Activated CD8-positive, alpha-beta T cell treated with anti-CD3 and anti-CD28 coated beads for 36 hours (primary cell): ENCODE measurements at places on chromosomes 5 and 9. TPM values are rescaled to one million over a fixed set of nuclear protein-coding genes. Genes with fewer than 3 reads are reported as not detected.

JAKMIP2 gene
- total RNA-seq = 2.6 TPM

FGF1 gene
- not detected for total RNA-seq

GRCh38 chr9:14573319-14573718 is 119.9 kb downstream of the ZDHHC21 start:
- DNase-seq = no peak
- H3K27me3 ChIP-seq = peaks cover 8% of the 10 kb centered on the region

DNA sequence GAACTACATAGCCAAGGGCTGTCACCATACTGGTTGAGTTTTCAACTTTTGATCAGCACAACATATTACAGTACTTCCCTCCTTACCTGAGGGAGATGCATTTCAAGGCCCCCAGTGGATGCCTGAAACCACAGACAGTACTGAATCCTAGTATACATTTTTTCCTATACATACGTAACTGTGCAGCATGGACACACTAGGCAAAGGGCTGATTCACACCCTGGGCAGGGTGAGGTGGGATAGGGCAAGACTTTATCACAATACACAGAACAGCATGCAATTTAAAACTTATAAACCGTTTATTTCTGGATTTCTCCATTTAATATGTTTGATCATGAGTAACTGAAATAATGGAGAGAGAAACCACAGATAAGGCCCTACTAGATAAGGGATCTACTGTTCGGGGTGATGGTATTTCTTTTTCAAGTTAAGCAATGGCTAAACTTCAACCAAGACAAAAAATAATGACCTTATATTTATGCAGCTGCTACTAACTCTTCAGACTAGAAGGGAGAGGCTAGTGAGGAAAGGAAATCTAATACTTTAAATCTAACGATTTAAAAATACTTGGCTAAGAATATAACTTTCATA is 186.9 kb upstream of the GNA14 start:
- no peak overlapping the region for H3K4me3 ChIP-seq
- H3K27ac ChIP-seq = no peak overlapping the region
- no peaks in the 10 kb centered on the region for H3K27me3 ChIP-seq
- no peaks in the 10 kb centered on the region for H3K36me3 ChIP-seq

DNA sequence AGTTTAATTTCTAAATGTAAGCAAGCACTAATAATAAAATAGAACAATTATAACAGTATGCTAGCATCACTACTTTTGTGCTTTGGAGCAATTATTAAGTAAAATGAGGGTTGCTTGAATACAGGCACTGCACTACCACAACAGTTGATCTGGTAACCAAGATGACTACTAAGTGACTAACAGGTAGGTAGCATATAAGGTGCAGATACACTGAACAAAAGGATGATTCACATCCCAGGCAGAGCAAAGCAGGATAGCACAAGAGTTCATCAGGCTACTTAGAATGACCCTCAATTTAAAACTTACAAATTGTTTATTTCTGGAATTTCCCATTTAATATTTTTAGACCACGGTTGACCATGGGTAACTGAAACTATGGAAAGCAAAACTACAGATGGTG is 48.0 kb upstream of the RGS7BP start:
- no peaks in the 10 kb centered on the region for H3K36me3 ChIP-seq
- no peaks in the 10 kb centered on the region for H3K27me3 ChIP-seq
- H3K4me3 ChIP-seq = no peak overlapping the region
- H3K27ac ChIP-seq = no peak overlapping the region

GRCh38 chr5:139694556-139695177 is 46.5 kb downstream of the CXXC5 start:
- peaks cover 4% of the 10 kb centered on the region for H3K27me3 ChIP-seq
- DNase-seq = no peak
- no peak overlapping the region for H3K27ac ChIP-seq
- peaks cover 21% of the 10 kb centered on the region for H3K4me1 ChIP-seq

DNA sequence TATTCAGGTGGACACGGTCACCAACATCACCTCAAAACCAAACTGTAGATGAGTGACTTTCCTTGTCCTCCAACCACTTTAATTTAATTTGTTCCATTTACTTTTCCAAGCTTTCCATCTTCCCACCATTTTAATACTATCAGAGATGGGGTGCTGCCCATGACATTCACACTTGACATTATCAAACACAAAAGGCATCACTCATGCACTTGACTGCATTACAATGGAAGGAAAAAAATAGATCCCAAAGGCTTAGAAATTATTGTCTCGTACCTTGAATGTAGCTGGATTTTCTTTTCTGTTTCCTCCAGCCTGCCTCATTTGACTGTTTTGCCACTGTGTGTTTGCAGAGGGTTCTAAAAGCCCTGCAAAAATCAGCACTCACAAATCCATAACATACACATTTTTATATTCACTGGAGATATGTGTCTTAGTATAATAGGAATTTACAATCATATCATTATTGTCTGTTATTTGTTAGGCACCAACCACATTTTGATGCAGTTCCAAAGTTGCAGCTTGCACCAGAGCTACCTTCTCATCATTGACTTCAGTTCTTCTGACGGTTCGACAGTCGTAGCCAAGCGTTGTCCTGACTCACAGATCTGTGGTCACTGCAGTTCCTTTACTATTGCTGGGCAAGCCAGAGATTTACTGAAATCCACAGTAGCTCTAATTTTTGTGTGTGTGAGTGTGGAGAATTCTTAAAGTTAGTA is 712.3 kb upstream of the WWC1 start:
- H3K36me3 ChIP-seq = no peaks in the 10 kb centered on the region
- no peak overlapping the region for H3K4me3 ChIP-seq
- H3K4me1 ChIP-seq = no peaks in the 10 kb centered on the region
- H3K27ac ChIP-seq = no peak overlapping the region
- no peak for DNase-seq

DNA sequence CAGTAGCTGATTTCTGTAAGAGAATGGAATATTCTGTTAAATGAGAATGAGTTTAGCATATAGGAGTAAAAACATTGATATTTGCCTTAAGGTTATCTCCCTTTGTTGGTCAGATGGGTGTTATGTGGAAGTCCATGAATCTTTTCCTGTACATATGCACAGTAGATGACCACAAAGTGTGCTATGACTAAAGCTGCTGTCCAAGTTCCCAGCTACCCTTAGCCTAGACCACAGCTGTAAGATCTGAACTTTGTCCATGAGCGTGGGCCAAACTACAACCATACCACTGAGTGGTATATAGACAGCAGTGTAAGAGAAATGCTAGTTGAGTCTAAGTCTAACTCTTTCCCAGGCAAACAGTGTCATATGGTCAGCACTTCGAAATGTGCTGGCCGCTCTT is 48.8 kb downstream of the CD180 start:
- H3K27me3 ChIP-seq = no peaks in the 10 kb centered on the region
- DNase-seq = no peak
- no peak overlapping the region for H3K4me3 ChIP-seq
- H3K36me3 ChIP-seq = peaks cover 12% of the 10 kb centered on the region

DNA sequence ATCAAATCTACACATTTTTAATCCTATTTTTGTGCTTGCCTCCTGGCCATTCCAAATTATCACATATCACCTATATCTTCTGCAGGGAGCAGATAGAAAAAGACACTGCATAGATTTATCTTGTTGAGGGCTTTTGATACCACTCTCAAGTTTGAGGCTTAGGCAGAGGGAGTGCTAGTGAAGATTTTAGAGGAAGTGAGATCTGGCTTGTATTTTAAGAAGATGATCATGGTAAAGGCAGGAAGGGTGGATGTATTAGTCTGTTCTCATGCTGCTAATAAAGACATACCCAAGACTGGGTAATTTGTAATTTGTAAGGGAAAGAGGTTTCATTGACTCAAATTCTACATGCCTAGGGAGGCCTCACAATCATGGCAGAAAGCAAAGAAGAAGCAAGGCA is 220.9 kb upstream of the TUT7 start:
- no peaks in the 10 kb centered on the region for H3K27me3 ChIP-seq
- H3K27ac ChIP-seq = no peak overlapping the region
- H3K4me1 ChIP-seq = no peaks in the 10 kb centered on the region
- no peak for DNase-seq

DNA sequence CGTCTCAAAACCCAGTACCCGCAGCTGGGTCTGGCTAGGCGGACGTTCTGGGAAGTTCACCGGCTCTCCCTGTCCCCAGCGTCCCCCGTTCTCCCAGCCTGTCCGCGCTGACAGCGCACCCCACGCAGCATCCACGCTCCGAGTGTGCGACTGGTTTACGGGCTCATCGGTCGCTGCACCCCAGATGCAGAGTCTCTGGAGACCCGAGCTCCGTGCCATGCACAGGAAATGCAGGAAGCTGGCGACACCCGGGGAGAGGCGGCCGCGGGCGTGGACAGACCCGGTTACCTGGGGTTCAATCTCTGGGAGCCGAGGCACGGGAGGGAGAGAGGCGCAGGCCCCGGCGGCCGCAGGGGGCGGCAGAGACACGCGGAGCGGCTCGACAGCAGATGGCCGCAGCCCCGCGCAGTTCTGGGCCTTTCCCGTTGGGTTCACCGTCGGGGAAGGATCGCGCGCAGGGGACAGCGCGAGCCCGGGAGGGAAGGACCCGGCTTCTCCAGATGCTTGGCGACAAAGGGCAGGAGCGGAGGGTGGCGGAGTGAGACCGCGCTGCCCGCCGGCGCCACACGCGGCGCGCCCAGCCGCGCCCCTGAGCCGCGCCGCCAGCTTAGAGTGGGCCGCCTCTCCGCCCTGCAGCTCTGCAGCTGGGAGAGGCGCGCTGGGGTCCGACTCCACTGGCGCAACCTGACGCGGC is 558 bp downstream of the SHROOM1 start:
- DNase-seq = peak; percentile 79
- no peak overlapping the region for H3K27ac ChIP-seq
- H3K4me3 ChIP-seq = peak overlapping the region; percentile 69
- H3K4me1 ChIP-seq = peaks cover 7% of the 10 kb centered on the region
- peaks cover 46% of the 10 kb centered on the region for H3K27me3 ChIP-seq
